Articular chondrocyte of knee joint (primary cell): ENCODE measurements at places on chromosomes 1 and 21. TPM values are rescaled to one million over a fixed set of nuclear protein-coding genes. Genes with fewer than 3 reads are reported as not detected.

DYNLT5 gene
- 0.52 and 3.4 TPM in 2 replicates for total RNA-seq

TBX15 gene
- 64.6 and 81.5 TPM in 2 replicates for total RNA-seq

KIRREL1 gene
- 152 and 159 TPM in 2 replicates for total RNA-seq

CFAP45 gene
- 0.65 and 1.1 TPM in 2 replicates for total RNA-seq
